ENCODE measurements at places on chromosomes 6 and 20.

DNA sequence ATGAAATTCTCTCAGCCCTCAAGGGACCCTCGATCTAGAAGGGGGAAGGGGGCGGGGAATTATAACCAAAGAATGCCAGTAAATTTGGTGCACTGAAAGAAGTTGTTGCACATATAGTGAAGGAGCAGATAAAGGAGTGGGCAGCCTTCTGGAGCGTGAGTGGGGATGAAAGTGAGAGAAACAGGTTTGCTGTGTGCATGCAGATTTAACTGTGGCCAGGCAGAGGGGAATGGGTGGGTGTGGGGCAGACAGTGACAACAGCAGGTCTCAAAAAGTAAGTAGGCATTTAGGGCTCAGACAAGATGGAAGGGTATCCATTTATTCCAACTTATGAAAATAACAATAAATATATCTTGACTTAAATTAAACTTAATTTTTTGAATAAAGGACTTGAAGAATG lies 149.1 kb downstream of the KCNQ5 start:
- DNase-seq = no peak

GRCh38 chr6:84774985-84775284 lies 10.5 kb upstream of the TBX18 start:
- DNase-seq = no peak

DNA sequence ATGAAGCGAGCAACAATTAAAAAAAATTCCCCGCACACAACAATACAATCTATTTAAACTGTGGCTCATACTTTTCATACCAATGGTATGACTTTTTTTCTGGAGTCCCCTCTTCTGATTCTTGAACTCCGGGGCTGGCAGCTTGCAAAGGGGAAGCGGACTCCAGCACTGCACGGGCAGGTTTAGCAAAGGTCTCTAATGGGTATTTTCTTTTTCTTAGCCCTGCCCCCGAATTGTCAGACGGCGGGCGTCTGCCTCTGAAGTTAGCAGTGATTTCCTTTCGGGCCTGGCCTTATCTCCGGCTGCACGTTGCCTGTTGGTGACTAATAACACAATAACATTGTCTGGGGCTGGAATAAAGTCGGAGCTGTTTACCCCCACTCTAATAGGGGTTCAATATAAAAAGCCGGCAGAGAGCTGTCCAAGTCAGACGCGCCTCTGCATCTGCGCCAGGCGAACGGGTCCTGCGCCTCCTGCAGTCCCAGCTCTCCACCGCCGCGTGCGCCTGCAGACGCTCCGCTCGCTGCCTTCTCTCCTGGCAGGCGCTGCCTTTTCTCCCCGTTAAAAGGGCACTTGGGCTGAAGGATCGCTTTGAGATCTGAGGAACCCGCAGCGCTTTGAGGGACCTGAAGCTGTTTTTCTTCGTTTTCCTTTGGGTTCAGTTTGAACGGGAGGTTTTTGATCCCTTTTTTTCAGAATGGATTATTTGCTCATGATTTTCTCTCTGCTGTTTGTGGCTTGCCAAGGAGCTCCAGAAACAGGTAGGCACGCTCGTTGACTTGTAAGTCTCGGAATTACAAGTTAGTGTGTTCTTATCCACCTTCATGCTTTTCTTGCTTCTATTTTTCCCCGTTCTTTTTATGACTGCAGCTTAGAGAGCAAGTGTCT lies at the start of gene EDN1:
Gene EDN1 (plus strand): TSS at position 429 of the 888 bp plus-strand sequence. CDS start 269 bp downstream, at position 698.
- DNase-seq = peak; percentile 17

- no peak for DNase-seq
Measured at GRCh38 chr20:56781108-56781739, 152.1 kb downstream of the TFAP2C start.

- DNase-seq = no peak
Measured at GRCh38 chr6:15427331-15428070, 181.6 kb downstream of the JARID2 start.

All from stimulated activated CD4-positive, alpha-beta T cell treated with anti-CD3 and anti-CD28 coated beads, Interleukin-1b, Interleukin-23, amount 100 ng/mL, for 1 hour (primary cell).